ENCODE measurements at places on chromosomes 6 and 20.
A peak's percentile ranks its signal among the peaks of the same experiment; 100 is the strongest.

DNA sequence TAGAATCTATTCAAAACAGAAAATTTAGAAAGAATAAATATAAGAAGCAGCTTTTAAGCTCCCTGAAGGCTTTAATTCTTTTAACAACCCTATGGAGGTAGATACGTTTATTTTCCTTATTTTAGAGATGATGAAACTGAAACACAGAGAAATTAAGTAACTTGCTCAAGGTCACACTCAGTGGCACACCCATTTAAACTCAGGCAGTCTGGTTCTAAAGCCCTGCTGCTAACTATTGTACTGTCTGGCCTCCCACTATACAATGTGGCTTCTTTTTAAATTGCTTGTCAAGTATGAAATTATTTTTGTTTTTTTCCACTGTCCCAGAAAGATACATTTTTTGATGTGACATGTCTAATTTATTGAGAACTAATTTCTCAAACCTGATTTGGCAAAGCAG is 55.7 kb downstream of the FAM217A start:
- peak; percentile 42 for DNase-seq

DNA sequence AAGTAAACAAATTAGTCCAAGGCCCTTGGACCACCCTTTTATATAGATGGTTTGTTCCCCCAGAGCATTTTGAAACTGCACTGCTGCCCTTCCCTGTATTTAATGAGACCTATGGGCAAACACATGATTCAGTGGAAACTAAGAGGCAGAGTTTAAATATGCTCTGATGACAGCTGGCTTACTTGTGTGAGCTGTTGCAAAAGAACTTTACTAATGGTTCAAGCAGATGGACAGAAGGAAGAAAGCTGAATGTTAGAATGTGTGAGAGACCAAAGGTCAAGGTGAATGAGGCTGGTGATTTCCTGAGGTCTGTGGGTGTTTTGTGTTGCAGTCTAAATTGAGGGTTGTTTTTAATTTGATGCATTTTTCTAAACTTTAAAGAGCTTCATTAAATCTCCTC is 123.0 kb upstream of the CEP162 start:
- no peak for DNase-seq

GRCh38 chr20:24046888-24047287 is 58.3 kb upstream of the GGTLC1 start:
- no peak for DNase-seq

- DNase-seq, result peak; percentile 74
Measured at GRCh38 chr20:34621383-34622367, 55.2 kb downstream of the PIGU start.
